Nasal cavity respiratory epithelium epithelial cell of viscerocranial mucosa (primary cell): ENCODE measurements at places on chromosomes 3 and 15. TPM values are rescaled to one million over a fixed set of nuclear protein-coding genes. Genes with fewer than 3 reads are reported as not detected.

The NME9 gene
- 0.21 TPM in 1 of 2 replicates, not detected in the other for total RNA-seq

The SENP8 gene
- total RNA-seq, result 2.4 and 2.7 TPM in 2 replicates

The CP gene
- total RNA-seq, result 9.7 TPM in 1 of 2 replicates, not detected in the other

The ITGB5 gene
- total RNA-seq, result 79.3 and 155 TPM in 2 replicates

The XCR1 gene
- total RNA-seq, result not detected in 2 replicates

The MEGF11 gene
- not detected in 2 replicates for total RNA-seq

The ADCY5 gene
- not detected in 2 replicates for total RNA-seq

The FAM174B gene
- under 0.01 and 1.3 TPM in 2 replicates for total RNA-seq

The MB21D2 gene
- total RNA-seq, result 6.5 and 7.8 TPM in 2 replicates

The LRRN1 gene
- under 0.01 and 15.3 TPM in 2 replicates for total RNA-seq

The TMPRSS7 gene
- total RNA-seq, result under 0.01 and 0.07 TPM in 2 replicates

The NR2E3 gene
- total RNA-seq, result 0.14 and 0.34 TPM in 2 replicates

The TTLL13 gene
- total RNA-seq, result under 0.01 and 0.07 TPM in 2 replicates

The HHLA2 gene
- not detected in 2 replicates for total RNA-seq

The NANOGP8 gene
- total RNA-seq, result 0.07 TPM in 1 of 2 replicates, not detected in the other

The SPSB4 gene
- total RNA-seq, result 0.34 TPM in 1 of 2 replicates, not detected in the other

The SCN5A gene
- total RNA-seq, result not detected in 2 replicates

The IL5RA gene
- not detected in 2 replicates for total RNA-seq

The CATSPER2 gene
- 1.4 and 6.7 TPM in 2 replicates for total RNA-seq

The CCK gene
- 0.50 and 4.8 TPM in 2 replicates for total RNA-seq

The WNT5A gene
- total RNA-seq, result 7.5 and 11.9 TPM in 2 replicates

The LACTB gene
- 16.1 and 28.1 TPM in 2 replicates for total RNA-seq

The MME gene
- total RNA-seq, result 16.1 and 168 TPM in 2 replicates

The TRH gene
- not detected in 2 replicates for total RNA-seq

The FBXO40 gene
- total RNA-seq, result not detected in 2 replicates

The GPR27 gene
- total RNA-seq, result under 0.01 and 1.6 TPM in 2 replicates

The CACNA1D gene
- under 0.01 and 0.14 TPM in 2 replicates for total RNA-seq

The SLC6A6 gene
- total RNA-seq, result 6.5 and 7.8 TPM in 2 replicates

The CTDSPL2 gene
- 60.1 and 69.3 TPM in 2 replicates for total RNA-seq

The CERS3 gene
- total RNA-seq, result 6.5 and 46.8 TPM in 2 replicates

The LMOD3 gene
- not detected in 2 replicates for total RNA-seq

The POC1A gene
- total RNA-seq, result 2.3 and 2.4 TPM in 2 replicates

The BNC1 gene
- 61.2 and 91.9 TPM in 2 replicates for total RNA-seq

The CSTA gene
- 114 and 450 TPM in 2 replicates for total RNA-seq

The BMF gene
- total RNA-seq, result 0.34 and 1.00 TPM in 2 replicates

The NEK10 gene
- total RNA-seq, result 1.0 and 2.3 TPM in 2 replicates

The EBLN2 gene
- 4.1 and 7.0 TPM in 2 replicates for total RNA-seq

The GABRB3 gene
- 0.34 and 5.4 TPM in 2 replicates for total RNA-seq

The RASGRP1 gene
- total RNA-seq, result 0.34 and 0.50 TPM in 2 replicates

The TGM5 gene
- 1.0 and 1.5 TPM in 2 replicates for total RNA-seq

The ZNF662 gene
- 1.2 and 1.7 TPM in 2 replicates for total RNA-seq

The IGDCC3 gene
- not detected in 2 replicates for total RNA-seq
